ENCODE measurements at places on chromosomes 6 and 20.
A peak's percentile ranks its signal among the peaks of the same experiment; 100 is the strongest.

DNA sequence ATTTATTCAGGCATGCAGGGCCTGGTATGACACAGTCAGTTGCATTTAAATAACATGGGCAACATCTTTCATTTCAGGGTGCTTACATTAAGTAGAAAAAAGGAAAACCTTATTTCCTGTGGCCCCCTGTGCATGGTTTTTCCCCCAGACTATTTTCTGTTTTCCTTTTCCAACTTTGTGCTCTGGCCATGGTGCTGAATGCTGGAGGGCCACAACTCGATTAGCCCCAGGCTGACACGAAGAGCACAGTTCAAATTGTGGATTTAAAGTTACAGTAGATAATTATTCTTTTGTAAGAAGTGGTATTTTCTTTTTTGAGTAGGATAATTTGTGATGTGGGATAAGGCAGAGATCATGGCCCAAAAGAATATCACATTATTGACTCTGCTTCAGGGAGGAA lies 332.0 kb downstream of the HAO1 start:
- DNase-seq, result no peak
- no peaks in the 10 kb centered on the region for H3K27me3 ChIP-seq
- no peaks in the 10 kb centered on the region for H3K4me1 ChIP-seq

GRCh38 chr6:159089443-159089842 lies 44.7 kb upstream of the TAGAP start:
- H3K27me3 ChIP-seq, result no peaks in the 10 kb centered on the region
- H3K4me3 ChIP-seq, result no peak overlapping the region
- no peaks in the 10 kb centered on the region for H3K4me1 ChIP-seq
- H3K36me3 ChIP-seq, result no peaks in the 10 kb centered on the region
- peak; percentile 2 for DNase-seq

DNA sequence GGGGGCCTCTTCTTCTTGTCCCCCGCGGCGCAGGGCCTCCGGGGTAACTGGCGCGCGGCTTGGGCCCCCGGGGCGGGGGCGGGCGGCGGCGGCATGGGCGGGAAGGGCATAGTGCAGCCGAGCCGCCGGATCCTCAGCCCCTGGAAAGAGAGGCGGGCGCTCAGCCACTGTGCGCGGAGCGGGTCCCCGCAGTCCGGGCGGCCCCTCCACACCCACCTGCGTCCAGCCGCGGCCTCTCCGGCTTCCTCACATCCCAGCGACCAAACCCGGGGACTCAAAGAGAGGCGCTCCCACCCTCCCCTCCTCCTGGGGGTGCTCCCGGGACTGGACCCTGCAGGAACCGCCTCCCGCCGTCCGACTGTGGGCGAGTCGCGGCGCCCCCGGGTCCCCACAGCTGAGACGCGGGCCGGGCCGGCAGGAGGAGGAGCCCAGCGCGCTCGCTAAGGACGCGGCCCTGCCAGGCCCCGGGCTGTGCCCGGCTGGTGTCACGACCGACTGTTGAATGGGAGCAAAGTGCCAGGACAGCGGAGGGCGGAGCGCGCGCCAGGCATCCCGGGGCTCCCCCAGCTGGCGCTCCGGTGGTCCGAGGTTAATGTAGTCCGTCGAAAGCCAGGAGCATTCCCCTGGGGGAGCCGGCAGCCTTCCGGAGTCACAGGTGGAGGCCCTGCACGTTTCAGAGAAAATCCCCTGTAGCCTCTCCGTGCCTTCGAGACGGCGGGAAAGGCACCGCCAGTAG lies at the start of gene PRR18:
Gene PRR18 (minus strand): TSS at position 360 of the 736 bp plus-strand sequence. CDS start 250 bp downstream, at position 110.
- H3K36me3 ChIP-seq, result no peaks in the 10 kb centered on the region
- no peaks in the 10 kb centered on the region for H3K4me1 ChIP-seq
- peaks cover 41% of the 10 kb centered on the region for H3K27me3 ChIP-seq
- no peak for DNase-seq

- no peaks in the 10 kb centered on the region for H3K4me1 ChIP-seq
- H3K4me3 ChIP-seq, result no peak overlapping the region
- no peaks in the 10 kb centered on the region for H3K27me3 ChIP-seq
- DNase-seq, result no peak
- no peak overlapping the region for H3K27ac ChIP-seq
Measured at GRCh38 chr6:127824061-127824460, 76.8 kb downstream of the THEMIS start.

- no peak overlapping the region for H3K27ac ChIP-seq
- no peaks in the 10 kb centered on the region for H3K4me1 ChIP-seq
- H3K36me3 ChIP-seq, result no peaks in the 10 kb centered on the region
- H3K4me3 ChIP-seq, result peak overlapping the region; percentile 61
- H3K27me3 ChIP-seq, result no peaks in the 10 kb centered on the region
- no peak for DNase-seq
Measured at GRCh38 chr6:106359959-106360409, 533 bp upstream of the CRYBG1 start.

DNA sequence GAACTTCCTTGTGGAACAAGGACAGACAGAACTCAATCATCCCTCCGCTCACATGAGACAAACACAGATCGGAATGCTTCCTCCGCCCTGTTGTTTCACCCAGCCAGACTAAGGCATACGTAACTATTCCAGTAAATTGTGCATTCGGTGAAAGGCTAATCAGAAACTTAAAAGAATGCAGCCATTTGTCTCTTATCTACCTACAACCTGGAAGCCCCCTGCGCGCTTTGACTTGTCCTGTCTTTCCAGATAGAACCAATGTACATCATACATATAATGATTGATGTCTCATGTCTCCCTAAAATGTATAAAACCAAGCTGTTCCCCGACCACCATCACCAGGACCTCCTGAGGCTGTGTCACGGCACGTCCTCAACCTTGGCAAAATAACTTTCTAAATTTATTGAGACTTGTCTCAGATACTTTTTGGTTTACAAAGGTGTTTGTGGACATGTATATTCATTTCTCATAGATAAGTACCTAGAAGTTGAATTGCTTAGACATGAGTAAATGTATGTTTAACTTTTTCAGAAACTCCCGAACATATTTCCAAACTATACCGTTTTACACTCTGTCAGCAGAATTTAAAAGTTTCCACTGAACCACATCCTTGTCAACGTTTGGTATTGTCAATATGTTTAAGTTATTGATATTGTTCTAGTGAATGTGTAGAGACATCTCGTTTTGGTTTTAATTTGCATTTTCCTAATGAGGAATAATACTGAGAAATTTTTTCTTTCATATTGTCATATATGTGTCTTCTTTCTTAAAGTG lies 197.6 kb upstream of the THBS2 start:
- no peaks in the 10 kb centered on the region for H3K36me3 ChIP-seq
- no peak overlapping the region for H3K4me3 ChIP-seq
- H3K27ac ChIP-seq, result no peak overlapping the region
- H3K27me3 ChIP-seq, result no peaks in the 10 kb centered on the region
- H3K4me1 ChIP-seq, result no peaks in the 10 kb centered on the region

DNA sequence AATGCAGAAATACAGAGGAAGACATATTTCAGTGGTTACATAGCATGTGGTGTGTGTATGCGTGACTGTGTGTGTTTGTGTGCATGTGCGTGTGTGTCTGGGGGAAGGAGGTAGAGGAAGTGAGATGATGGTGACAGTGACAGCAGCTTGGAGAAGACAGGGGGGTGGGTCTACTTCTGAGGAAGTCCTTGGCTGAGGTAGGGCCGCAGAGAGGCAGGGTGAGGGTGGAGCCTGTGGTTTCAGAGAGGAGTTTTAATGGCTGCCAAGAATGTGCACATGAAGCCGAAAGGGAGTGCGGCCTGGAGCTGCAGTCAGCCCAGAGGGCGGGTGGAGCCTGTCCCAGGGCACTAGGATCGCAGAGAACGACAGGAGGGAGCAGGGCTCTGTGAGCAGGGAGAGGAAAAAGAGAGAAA lies 22.7 kb upstream of the RNF24 start:
- no peaks in the 10 kb centered on the region for H3K27me3 ChIP-seq
- DNase-seq, result peak; percentile 69
- H3K36me3 ChIP-seq, result no peaks in the 10 kb centered on the region
- H3K27ac ChIP-seq, result no peak overlapping the region
- no peak overlapping the region for H3K4me3 ChIP-seq

DNA sequence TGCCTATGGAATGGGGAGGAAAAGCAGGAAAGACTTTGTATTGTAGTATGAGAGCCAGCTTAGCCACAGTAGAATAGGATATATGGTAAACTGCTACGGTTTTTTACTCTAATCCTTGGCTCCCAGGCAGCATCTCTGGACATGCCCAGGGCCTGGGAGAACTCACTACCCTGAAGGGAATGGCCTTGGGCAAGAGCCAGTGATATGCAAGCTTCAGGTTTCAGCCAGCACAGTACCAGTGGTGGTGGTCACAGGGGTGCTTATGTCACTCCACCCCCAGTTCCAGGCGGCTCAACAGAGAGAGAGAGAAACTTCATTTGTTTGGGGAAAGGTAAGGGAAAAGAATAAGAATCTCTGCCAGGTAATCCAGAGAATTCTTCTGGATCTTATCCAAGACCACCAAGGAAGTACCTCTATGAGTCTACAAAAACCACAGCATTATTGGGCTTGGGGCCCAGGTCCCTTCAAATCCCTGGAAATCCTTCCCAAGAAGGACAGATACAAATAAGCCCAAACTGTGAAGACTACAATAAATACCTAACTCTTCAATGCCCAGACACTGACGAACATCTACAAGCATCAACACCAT lies 121.2 kb downstream of the THBS2 start:
- no peak for DNase-seq
- no peaks in the 10 kb centered on the region for H3K27me3 ChIP-seq
- H3K4me1 ChIP-seq, result no peaks in the 10 kb centered on the region
- H3K4me3 ChIP-seq, result no peak overlapping the region
- no peak overlapping the region for H3K27ac ChIP-seq
- H3K36me3 ChIP-seq, result no peaks in the 10 kb centered on the region

DNA sequence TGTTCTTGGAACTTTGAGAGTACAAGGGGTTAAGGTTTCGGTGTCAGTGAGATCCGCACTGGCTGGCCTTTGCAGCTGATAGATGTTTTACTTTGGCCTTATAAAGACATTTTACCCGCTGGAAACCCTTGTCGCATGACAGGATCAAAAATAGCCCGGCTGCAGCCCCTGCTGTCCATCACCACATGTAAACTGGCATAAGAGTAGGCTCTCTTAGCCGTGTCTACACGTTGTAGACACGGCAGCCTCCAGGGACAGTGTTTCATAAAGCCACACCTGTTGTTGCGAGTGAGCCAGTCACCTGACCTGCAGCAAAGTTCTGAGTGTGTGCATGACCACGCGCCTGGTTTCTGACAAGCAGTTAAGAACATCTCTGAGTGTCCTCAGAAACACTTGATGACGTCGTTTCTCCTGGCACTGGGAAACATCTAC lies 8.5 kb downstream of the RBM24 start:
- H3K36me3 ChIP-seq, result no peaks in the 10 kb centered on the region
- peak overlapping the region; percentile 16 for H3K27ac ChIP-seq
